ENCODE measurements at places on chromosomes 1 and 21. TPM values are rescaled to one million over a fixed set of nuclear protein-coding genes. Genes with fewer than 3 reads are reported as not detected.

The MTMR11 gene
- 29.8 TPM for polyA plus RNA-seq

The LRRC53 gene
- polyA plus RNA-seq = not detected

The COG2 gene
- 31.3 TPM for polyA plus RNA-seq

The IRF6 gene
- polyA plus RNA-seq = 26.3 TPM
